H1 (cell line): ENCODE measurements at places on chromosomes 4 and X.

DNA sequence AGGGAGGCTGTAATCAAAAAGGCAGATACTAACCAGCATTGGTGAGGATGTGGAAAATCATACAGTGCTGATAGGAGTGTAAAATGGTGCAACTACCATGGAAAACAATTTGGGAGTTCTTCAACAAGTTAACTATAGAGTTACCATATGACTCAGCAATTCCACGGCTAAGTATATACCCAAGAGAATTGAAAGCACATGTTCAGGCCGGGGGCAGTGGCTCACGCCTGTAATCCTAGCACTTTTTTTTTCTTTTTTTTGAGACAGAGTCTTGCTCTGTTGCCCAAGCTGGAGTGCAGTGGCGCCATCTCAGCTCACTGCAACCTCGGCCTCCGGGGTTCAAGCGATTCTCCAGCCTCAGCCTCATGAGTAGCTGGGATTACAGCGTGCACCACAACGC lies 15.0 kb upstream of the CD99L2 start:
- DNase-seq, result no peak
- H3K36me3 ChIP-seq, result no peaks in the 10 kb centered on the region
- no peak overlapping the region for H3K27ac ChIP-seq
- H3K4me1 ChIP-seq, result no peaks in the 10 kb centered on the region

DNA sequence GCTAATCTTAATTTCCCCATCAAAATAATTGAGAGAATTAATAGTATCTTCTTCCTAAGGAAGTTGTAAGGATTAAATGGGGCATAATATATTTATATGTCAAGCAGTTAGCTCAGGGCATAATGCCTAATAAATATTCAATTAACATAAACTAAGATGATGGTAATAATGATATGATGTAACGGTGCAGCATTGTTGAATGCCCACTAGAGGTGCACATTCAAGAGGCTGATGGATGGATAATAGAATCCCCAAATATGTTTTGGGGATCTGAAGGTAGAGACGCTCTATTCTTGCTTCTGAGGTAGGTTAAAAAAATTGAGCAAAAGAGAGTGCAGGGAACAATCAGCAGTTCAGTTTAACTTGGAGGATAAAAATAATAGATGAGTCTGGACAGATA lies 37.1 kb downstream of the ATOH1 start:
- H3K36me3 ChIP-seq, result no peaks in the 10 kb centered on the region
- no peaks in the 10 kb centered on the region for H3K4me1 ChIP-seq
- H3K27ac ChIP-seq, result no peak overlapping the region

DNA sequence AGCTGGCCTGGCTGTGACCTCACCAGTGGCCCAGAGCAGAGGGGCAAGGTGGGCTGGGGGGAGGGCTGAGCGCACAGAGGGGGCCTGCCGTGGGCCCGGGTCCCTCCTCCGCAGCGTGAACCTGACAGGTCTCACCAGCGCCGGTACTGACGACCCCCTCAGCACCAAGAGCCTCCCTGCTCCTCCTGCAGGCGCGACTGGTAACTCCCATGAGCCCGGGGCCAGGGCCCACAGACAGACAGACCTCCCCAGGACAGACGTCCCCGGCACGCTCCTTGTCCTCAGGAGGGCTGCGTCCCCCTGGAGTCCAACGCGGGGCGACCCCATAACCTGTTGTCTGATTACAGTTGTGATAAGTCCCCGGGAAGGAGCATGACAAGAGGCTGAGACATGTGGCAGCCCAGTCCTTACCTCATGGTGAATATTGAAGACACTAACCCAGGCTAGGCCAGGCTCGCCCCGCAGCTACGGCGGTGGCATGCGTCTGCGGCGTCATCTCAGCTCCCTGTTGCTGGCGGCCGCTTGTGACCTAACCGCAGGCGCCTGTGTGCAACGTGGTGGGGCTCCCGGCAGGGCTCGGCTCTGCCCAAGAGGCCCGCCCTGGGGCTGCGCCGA lies 8.5 kb downstream of the AKAP17A start:
- H3K27ac ChIP-seq, result no peak overlapping the region
- peaks cover 72% of the 10 kb centered on the region for H3K36me3 ChIP-seq
- no peak overlapping the region for H3K4me3 ChIP-seq
- H3K4me1 ChIP-seq, result no peaks in the 10 kb centered on the region
- no peaks in the 10 kb centered on the region for H3K27me3 ChIP-seq
- DNase-seq, result no peak

DNA sequence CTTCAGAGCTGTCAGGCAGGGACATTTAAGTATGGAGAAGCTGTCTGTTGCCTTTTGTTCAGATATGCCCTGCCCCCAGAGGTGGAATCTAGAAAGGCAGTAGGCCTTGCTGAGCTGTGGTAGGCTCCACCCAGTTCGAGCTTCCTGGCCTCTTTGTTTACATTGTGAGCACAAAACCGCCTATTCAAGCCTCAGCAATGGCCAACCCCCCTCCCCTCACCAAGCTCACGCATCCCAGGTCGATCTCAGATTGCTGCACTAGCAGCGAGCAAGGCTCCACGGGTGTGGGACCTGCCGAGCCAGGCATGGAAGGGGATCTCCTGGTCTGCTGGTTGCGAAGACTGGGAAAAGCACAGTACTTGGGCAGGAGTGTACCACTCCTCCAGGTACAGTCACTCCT lies 59.3 kb downstream of the ZNF674 start:
- H3K4me3 ChIP-seq, result no peak overlapping the region
- no peaks in the 10 kb centered on the region for H3K27me3 ChIP-seq
- DNase-seq, result peak; percentile 45
- peaks cover 3% of the 10 kb centered on the region; the same call in 1 of the 2 replicates for H3K36me3 ChIP-seq
- no peak overlapping the region; the same call in 1 of the 2 replicates for H3K27ac ChIP-seq

GRCh38 chrX:148215726-148216125 lies 234.6 kb downstream of the FMR1NB start:
- H3K36me3 ChIP-seq, result no peaks in the 10 kb centered on the region
- no peaks in the 10 kb centered on the region for H3K4me1 ChIP-seq
- H3K27me3 ChIP-seq, result no peaks in the 10 kb centered on the region
- no peak overlapping the region for H3K4me3 ChIP-seq
- DNase-seq, result no peak
